ENCODE measurements at places on chromosomes 11 and 22.

GRCh38 chr11:107370390-107370789, 87.2 kb downstream of the CWF19L2 start:
- DNase-seq, result no peak

DNA sequence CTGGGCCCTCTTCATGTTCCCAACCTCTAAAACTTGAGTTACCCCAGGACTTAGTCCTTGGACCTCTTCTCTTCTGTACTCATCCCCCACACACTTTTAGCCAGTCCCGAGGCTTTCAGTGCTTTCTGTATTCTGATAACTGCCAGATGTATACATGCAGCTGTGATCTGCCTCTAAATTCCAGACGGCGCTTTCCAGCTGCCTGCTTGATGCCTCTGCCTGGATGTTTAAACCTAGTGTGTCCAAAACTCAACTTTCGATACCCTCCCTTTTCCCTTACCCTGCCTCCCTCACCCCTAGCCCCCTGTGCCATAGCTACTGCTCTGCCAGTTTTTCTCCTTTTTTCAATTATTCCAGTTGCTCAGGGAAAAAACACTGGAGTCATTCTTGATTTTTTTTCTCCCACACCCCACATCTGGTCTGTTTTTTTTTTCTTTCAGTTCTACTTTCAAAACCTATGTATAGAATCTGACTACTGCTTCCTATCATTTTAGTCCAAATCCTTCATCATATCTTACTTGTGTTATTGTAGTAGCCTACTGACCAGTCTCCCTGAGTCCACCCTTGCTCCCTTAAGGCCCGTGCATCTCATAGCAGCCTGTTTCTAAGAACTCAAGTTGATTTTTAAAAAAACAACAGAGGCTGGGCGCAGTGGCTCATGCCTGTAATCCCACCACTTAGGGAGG, 32.9 kb upstream of the TECTA start:
- no peak for DNase-seq

- peak; percentile 15 for DNase-seq
Measured at GRCh38 chr22:50105208-50106100, 15.6 kb downstream of the MOV10L1 start.

DNA sequence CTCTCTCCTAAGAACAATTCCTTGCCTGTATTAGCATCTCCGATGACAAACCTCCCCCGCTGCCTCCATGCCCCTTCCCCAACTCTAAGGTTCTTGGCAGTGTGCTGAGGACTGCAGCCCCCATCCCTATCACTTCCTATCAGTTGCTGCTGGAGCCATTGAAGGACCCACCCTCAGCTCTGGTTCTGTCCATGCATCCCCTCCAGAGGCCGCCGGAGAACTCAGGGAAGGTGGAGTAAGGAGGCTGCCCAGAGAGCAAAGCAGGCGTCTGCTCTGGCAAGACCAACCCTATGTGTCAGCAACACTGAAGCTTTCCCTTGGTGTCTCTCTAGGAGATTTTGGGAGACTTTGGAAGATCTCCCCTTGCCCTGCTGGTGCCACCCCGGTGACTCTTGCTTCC, 1139.5 kb downstream of the TBC1D22A start:
- no peak for DNase-seq

DNA sequence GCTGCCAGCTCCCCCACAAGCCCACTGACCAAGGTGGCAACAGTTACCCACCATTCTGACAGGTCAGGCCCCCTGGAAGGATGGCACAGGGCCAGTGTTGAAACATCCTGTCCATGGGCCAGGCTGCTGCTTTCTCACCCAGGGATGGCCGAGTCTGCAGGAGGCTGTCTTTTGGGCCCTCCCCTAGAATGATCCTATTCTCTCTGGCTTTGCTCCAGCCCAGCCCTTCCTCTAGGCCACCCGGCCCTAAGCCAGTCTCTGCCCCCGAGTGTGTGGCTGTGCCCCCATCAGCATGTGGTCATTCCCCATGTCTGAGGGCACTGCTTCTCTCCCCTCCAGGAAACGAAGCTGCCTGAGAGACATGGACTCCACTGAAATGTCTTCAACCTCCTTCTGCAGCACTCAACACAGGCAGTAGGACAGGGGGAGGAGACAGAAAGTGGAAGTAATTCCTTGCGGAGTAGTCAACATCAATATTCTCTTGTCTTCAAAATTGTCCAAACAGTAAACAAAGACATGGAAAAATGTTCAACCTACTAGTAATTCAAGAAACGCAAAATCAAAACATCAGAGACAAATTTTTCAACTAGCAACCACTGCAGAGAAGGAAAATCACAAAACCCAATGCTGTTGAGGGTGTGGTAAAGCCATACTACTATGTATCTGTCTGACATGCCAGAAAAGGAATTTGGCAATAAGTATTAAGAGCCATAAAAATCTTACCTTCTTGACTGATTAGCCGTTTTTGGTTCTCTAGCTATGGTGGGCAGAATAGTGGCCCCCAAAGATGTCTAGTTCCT, 5.1 kb upstream of the SCARF2 start:
- peak; percentile 52 for DNase-seq

DNA sequence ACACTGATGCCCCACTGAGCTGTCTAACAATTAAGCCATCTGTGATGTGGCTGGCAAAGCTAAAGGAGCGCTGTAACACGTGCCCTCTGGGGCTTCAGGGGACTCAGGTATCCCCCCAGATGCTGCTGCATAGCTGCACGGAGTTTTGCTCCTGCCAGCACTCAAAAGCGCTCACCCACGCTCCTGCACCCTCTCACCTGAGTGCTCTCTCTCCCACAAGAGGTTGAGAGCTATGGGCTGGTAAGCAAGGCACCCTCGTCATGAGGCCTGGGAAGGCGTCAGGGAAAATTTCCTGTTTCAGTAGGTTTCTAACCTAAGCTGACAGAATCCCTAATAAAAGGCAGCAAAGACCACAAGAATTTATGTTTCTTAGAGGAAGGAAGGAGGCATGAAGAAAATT, 850.3 kb downstream of the OPCML start:
- DNase-seq, result no peak

Measured in chondrocyte (in vitro differentiated cells).